Urinary bladder (tissue), 4 donors: ENCODE measurements at places on chromosomes 4 and X. TPM values are rescaled to one million over a fixed set of nuclear protein-coding genes. Genes with fewer than 3 reads are reported as not detected.
A peak's percentile ranks its signal among the peaks of the same experiment; 100 is the strongest.

Gene ESX1
- not detected for polyA plus RNA-seq

DNA sequence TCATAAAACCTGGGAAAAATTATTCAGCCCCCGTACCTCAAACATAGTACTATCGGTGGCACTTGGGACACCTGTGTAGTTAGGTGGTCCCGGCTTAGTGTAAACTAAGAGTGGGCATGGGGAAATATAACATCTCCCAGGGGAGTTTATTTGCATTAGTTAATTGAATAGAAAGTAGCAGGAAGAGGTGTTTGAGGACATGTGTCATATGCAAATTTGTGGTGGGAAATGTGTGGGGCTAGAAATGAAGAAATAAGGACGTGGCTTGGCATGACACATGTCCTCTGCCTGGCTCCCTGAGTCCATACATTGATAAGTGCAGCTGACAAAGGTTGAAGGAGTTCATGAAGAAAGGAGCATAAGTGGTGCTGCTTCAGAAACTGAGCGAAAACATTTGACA, 483.6 kb downstream of the SH2D1A start:
- no peak for DNase-seq

GRCh38 chr4:60201052-60201673, 999.0 kb upstream of the ADGRL3 start:
- DNase-seq, result no peak

- no peak for DNase-seq
Observed at GRCh38 chr4:52840531-52841370, 21.4 kb upstream of the RASL11B start.

- peak; percentile 1 for DNase-seq
Observed at GRCh38 chrX:140141444-140142029, 176.2 kb upstream of the CXorf66 start.

DNA sequence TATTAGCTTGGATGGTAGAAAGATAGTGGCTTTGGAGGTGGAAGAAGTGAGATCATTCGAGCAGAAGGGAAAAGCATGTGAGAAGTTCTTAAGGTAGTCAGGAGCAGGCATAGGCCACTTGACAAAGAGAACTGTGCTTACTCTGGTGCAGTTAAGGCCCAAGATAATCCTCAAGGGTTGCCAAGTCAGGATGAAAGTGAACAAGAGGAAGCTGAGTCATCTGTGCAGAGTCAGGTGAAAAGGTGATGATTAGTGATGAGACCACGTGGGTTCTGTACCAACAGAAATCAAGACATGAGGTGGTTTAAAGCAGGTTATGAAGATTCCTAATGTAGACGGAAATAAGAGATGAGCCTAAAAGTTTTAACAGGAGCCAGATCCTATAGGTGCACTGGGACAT, 369.8 kb downstream of the DTHD1 start:
- DNase-seq, result no peak
